ENCODE measurements at places on chromosomes 3 and 15.

- no peak for DNase-seq
Measured at GRCh38 chr3:128269796-128270195, 116.5 kb downstream of the EEFSEC start.

- no peak for DNase-seq
Measured at GRCh38 chr3:34859746-34860145, 779.6 kb upstream of the ARPP21 start.

- no peak for DNase-seq
Measured at GRCh38 chr3:83738202-83738601, 1220.6 kb upstream of the CADM2 start.

DNA sequence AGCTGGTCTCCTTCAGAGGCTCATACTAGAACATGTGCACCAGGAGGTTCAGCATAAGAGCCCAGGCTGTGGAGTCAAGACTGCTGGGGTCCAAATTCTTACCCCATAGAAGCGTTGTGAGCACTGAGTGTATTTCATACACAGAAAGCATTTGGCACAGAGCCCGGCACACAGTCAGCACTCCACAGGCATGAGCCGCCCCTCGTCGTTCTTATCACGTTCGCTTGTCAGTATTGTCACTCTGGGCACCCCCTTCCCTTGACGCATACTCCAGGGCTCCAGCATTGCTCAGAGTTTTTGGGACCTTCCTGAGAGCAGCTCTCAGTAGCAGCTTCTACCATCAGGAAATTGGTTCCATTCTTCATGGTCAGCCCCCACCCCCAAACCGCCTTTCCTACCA, 25.2 kb downstream of the CORO2B start:
- DNase-seq: no peak

DNA sequence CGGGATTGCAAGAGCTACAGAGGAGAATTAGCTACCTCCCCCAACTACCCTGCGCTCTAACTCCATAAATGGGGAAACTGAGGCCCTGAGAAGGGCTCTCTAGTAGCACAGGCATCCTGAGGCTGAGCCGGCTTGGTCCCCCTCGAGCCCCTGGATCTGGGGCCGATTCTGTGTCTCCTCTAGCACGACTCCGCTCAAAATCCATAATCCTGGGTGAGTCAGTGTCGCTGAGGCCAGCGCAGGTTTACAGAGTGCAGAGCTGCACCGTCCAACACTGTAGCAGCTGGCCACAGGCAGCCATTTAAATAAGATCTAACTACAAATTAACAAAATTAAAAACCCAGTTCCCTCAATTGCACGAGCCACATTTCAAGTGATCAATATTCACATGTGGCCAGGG, 10.8 kb downstream of the GATA2 start:
- no peak for DNase-seq

GRCh38 chr3:67601919-67602608, 52.3 kb downstream of the SUCLG2 start:
- DNase-seq: no peak

DNA sequence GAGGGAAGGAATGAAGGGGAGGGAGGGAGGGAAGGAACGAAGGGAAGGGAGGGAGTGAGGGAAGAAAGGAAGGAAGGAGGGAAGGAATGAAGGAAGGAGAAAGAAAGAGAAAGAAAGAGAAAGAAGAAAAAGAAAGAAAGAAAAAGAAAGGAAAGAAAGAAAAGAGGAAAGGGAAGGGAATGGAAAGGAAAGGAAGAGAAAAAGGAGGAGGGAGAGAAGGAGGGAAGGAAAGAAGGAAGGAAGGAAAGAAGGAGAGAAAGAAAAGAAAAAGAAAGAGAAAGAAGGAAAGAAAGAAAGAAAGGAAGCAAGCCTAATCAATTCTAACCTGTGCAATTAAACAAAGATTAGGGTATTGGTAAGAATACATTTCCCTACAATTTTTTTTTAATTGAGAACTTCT, 238.6 kb downstream of the PYDC2 start:
- no peak for DNase-seq

GRCh38 chr15:40437752-40438687, 2.7 kb upstream of the BAHD1 start:
- DNase-seq: no peak

- no peak for DNase-seq
Measured at GRCh38 chr3:169811631-169812331, 889 bp upstream of the LRRIQ4 start.

GRCh38 chr3:104903064-104903463, 463.6 kb upstream of the ALCAM start:
- DNase-seq: no peak

GRCh38 chr3:190108804-190109203, 11.9 kb downstream of the P3H2 start:
- no peak for DNase-seq

DNA sequence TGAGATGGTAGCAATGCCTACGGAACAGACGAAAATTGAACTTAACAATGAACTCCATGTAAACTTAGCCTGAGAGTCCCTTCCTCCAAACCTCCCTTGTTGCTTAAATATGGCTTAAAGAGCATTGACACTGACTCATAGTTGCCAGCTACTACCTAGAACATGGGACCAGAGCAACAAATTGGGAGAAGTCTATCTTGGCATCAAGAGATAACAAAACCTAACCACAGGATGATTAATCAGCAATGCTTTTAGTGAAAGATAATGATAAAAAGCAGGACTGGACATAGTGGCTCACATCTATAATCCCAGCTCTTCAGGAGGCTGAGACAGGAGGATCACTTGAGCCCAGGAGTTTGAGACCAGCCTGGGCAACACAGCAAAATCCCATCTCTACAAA, 117.8 kb upstream of the MNS1 start:
- no peak for DNase-seq

DNA sequence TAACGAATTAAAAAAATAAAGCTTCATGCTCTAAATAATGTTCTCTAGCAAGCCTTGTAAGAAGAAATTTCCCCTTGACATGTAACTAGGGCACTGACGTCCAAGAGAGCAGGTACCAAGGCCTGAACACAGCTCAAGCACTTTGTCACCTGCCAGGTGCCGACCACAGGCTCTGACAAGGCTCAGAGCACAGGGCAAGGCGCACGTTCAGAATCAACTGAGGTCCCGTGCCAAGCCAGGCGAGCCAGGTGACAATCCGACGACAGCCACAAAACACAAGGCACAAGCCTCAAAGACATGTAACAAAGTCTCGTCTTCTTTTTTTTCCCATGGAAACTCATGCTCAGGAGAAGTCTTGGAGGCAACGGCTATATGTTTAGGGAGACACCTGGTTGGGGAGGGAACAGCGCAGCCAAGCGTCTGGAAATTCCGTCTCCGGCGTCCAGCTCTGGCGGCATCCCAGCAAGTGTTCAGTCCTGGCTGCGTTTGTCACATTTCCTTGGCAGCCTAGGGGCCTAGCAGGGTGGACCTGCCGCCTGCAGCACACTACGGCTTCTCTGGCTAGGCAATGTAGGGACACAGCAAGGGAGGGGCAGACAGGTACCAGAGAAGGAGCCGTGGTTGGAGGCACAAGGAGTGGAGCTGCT, 76.7 kb downstream of the ADAMTS17 start:
- DNase-seq: no peak

GRCh38 chr3:71490692-71491091, 92.8 kb downstream of the FOXP1 start:
- no peak for DNase-seq

- DNase-seq: peak; percentile 39
Measured at GRCh38 chr3:100260081-100260684, 609 bp upstream of the TBC1D23 start.

GRCh38 chr15:100731267-100732152, 129.1 kb downstream of the ASB7 start:
- DNase-seq: no peak

DNA sequence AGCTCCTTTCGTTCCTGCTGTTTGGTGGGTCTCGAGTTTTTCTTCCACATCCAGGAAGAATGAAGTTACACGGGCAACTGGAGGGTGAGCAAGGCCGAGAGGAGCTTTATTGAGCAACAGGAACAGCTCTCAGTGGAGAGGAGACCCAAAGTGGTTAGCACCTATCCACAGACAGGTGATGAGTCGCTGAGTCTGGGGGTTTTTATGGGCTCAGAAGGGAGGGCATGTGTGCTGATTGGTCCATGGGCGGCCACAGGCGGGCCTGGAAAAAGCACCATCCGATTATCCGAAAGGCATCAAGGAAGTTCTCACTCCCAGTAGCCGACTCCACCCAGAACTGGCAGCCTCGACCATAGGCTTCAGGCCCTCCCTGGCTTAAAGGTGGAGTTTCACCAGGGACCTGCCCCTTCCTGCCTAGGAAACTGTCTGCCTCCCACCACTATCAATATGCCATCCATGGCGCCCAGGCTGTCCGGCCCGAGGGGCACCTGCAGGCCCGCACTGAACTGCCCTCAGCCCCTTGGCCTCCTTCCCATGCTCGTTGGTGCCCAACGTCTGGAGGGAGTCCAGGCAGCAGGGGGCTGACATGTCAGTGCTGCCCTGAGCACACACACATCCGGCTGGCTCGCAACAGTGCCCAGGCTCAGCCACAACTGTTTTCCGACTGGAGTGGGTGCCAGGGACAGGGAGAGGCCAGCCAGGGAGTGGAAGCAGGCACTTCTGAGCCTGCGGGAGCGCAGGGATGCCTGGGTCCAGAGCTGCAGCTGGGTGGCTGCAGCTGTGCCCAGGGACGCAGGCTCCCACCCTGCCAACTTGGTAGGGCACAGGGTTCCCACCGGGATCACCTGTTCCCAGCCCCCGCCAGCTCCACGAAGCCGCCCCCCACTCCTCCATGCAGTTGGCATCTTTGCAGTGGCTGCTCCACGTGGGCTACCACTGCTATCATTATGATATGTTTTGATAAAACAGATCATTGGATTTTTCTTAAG, 170.2 kb downstream of the FNDC3B start:
- no peak for DNase-seq

- no peak for DNase-seq
Measured at GRCh38 chr3:36736301-36736700, 28.1 kb downstream of the DCLK3 start.

DNA sequence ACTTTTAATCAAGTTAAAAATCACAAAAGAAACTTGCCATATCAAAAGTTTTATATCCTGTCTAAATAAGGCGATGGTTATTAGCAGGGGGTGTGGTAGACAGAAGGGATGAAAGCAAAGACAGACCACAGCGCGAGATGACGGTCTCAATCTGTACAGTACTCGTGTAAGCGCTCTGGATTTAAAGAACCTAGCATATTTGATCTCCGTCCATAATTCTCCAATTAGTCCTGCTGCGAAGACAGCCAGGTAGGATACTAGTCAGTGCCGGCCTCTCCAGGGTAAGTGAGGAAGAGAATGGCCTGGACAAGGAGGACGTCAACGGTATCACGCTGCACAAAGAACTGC, 701 bp downstream of the SGO1 start:
- DNase-seq: no peak

DNA sequence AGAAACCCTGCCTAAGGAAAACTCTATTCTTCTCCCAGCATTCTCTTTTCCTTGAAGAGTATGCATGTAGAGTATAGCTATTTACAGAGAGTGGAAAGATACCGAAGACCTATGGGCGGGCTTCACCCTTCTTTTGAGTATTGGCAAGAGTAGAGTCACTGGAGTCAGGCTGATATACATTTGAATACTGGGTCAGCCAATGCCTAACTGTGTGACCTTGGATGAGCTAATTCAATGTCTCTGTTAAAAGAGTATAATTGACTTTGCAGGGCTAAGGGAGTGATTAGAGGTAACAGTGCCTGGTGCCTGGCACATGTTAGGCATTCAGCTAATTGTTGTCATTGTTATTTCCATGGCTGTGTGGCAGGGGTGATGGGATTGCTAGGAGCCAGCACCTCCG, 75.6 kb downstream of the TUSC7 start:
- DNase-seq: no peak

GRCh38 chr3:70608434-70608833, 296.0 kb upstream of the MDFIC2 start:
- no peak for DNase-seq

- DNase-seq: no peak
Measured at GRCh38 chr15:53910852-53911251, 67.4 kb upstream of the UNC13C start.

GRCh38 chr3:77254967-77255831, 215.3 kb downstream of the ROBO2 start:
- DNase-seq: peak; percentile 17

DNA sequence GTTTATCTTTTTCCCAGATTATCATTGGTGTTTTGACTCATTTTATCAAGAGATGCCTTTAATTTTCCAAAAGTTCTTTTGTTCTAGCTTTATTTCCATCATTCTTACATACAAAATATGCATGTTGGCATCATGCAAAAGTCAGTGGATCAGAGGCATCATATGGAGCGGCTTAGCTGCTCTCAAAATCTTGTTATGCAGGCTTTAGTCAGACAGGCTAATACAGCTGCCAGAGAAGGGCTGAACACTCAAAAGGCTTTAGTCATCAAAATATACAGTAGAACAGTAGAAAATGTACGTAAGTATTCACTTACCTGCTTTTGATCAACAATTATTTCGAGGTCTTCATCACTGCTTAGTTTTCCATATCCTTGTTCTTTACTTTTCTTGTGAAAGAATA, 65.5 kb downstream of the PEX5L start:
- no peak for DNase-seq

DNA sequence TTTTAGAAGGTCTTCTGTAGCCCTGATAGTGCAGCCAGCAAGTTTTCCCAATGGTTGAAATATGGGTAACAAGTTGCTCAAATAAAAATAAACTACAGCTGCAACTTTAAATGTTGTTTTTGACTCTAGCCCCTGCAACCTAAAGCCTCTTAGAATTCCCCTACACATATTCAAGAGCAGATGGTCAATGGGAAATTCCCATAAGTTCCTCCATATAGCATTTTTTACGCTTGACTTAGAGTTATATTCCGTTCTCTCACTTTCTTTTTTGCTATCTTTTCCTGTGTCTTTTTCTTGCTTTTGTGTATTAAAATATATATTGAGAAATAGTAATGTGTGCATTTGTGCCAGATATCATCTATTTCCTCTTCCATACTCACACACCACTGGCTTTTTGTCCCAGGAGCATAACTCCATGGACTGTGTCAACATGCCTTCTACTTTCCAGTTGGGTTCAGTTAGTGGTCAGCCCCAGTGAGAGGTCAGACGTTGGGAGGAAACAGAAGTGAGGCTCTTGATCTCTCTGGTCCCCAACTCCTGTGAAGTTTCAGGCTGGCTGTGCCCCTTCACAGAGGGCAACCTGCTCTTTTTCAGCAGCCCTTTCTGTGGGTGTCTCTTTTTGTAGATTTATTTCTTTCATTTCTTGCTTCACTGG, 63.3 kb upstream of the TP63 start:
- DNase-seq: no peak

GRCh38 chr15:38021259-38021658, 86.8 kb downstream of the TMCO5A start:
- no peak for DNase-seq

GRCh38 chr3:149501524-149501923, 27.0 kb downstream of the TM4SF4 start:
- no peak for DNase-seq

All from CMK (cell line).